ENCODE measurements at places on chromosomes 6 and 20. TPM values are rescaled to one million over a fixed set of nuclear protein-coding genes. Genes with fewer than 3 reads are reported as not detected.

DNA sequence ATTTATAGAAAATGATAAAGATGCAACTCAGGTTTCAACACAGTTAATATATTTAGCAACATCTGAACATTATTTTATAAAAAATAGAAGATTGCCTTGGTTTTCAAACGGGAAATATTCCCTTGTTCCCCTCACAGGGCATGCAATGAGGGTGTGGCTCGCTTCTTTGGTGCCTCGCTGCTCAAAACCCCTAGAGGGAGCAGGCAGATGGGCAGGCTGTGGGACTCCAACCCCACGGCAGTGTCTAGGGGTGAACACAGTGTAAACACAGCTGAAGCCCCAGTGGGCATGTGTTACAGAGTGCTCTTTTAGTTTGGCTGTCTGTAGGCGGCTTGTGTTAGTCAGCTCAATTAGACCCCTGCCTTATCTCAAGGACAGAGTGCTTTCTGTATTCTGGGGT lies 560.8 kb upstream of the IMPG1 start:
- no peak for DNase-seq

GRCh38 chr20:18256440-18257090 lies 31.8 kb upstream of the ZNF133 start:
- DNase-seq: peak; percentile 80

DNA sequence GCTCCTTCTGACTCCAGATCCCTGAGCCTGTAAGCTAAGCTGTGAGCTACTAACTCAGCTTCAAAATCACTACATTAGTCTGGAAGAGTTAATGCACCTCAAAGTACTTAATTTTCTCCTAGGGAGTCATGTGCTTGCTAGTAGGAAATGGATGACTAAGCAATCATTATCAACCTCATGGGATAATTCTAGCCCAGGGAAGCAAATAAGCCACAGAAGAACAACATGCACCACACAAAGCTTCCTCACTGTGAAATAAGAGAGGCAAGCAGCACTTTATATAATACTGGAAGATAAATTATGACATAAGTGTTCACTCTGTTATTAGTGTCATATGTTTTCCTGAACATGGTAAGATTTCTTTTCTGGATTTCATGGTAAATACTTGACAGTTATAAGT lies 57.9 kb upstream of the RCAN2 start:
- DNase-seq: no peak

Gene SLA2
- 0.26 TPM for total RNA-seq

Gene MLN
- total RNA-seq: not detected

DNA sequence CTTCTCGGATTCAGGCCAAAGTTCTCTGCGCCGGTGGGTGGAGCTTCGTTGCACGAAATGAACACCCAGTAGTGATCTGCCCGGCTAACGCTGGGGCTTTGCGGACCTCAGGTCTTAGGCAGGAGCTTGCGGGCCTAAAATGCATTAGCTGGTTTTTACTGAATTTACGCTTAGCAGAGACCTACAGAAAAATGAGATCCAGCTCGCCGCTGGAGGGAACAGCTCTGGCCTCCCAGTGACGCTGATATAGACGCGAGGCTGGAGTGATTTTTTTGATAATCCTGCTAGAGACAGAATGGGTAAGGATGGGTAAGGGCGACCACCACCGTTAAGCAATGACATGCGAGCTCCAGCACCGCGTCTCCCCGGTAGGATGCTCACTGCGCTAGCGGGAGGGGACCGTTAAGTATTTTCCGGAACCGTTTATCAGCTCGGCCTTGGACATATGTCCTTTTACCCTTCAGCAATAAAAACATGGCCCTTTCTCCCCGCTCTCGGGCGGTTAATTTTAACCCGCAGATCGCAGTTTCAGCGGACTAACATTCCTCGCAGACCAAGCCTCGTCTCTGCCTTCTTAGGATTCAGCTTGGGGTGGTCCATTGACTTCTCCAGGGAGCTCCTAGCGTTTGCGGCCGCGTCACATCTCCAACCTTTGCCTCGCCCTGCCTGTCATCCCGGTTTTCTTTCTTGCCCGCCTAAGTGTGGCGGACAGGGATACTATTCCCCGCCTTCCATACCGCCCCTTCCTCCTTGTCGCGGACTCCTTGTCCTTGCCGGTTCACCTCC lies 109.3 kb downstream of the GPX5 start:
- no peak for DNase-seq

Gene DACT2
- total RNA-seq: 2.5 TPM

Gene PGC
- 0.92 TPM for total RNA-seq

DNA sequence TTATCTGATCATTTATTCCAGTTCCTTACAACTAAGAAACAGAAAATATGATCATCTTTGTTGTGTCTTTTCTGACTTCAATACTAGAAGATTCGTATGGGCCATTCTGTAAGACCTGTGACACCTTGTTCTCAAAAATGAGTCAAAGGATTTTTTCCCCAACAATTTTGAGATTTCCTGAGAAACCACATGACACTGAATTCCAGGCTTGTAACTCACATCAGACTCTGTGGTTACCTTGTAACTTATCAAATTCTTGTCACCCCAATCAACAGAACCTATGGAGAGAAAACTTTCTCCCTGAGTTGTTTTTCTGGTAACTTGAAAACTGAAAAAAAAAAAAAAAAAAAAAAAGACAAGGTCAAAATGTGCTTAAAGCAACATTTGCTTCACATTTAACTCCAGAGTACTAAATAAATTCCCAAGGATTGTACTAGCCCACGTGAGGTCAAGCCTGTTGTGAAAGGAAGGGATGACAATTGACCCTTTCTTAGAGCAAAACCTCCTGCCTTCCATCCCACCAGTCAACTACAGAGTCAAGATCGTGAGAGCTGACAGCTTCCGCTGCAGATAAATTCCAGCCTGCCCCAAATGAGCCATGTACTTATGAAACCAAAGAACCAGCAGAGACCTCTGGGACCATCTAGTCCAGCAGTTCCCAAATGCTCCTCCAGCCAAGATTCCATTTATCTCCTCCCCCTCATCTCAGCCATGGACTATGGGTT lies 140.3 kb downstream of the TBX18 start:
- DNase-seq: no peak

GRCh38 chr6:153334121-153334520 lies 203.0 kb upstream of the RGS17 start:
- no peak for DNase-seq

DNA sequence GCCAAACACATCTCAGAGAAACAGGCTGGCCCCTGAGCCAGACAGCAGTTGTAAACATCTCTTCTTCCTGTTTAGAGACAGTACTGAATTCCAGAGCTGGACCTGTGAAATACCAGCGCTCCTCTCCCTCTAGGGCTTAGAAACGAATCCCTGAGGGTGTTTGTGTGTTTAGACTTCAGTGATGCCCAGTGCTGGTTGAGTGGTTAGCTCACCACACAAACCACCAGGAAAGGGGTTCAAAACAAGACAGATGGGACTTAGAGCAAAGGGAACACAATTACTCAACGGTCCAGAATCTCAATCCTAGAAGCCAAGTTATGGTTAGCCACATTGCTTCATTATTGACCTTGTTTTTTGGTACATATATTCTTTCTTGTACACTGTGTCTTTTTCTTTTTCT lies 108.7 kb upstream of the TMEM170B start:
- DNase-seq: peak; percentile 47

- DNase-seq: no peak
Observed at GRCh38 chr20:59718071-59718470, 113.7 kb downstream of the PHACTR3 start.

Gene SMIM13
- total RNA-seq: 12.5 TPM

DNA sequence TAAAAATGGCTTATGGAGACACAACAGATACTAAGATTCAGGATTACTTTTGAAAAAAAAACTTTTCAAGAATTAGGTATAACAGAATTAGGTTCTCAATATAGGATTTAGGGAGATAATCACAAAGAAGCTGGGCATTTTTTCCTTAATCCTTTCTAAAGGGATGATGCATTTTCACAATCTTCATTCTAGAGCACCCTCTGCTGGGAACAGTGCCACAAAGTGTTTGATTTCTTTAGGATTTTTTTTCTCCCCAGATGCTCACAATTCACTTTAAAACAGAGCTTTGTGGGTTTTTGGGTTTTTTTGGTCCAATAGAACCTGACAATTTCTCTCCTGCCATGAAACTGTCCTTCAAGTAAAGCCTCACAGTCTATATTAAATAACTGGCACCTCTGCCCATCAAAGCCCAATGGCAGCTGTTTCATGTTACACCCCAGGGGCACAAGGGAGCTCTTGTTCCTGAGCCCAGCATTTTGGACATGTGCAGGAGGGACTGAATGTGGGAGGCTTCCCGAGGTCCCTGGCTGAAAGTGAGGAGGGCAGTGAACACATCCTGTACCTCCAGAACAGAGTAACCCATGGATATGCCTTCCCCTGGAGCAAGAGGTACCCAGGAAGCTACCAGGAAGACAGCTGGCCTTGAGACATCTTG lies 39.7 kb downstream of the PREP start:
- no peak for DNase-seq

- DNase-seq: no peak
Observed at GRCh38 chr6:27761391-27761790, 150.8 kb downstream of the OR2B2 start.

- no peak for DNase-seq
Observed at GRCh38 chr6:35014341-35014740, 125.3 kb downstream of the ANKS1A start.

GRCh38 chr6:65707126-65707826 lies at the start of gene EYS:
TSS of gene EYS (minus strand) at chr6:65707226. CDS start at chr6:65495410, 211,816 bp downstream.
- DNase-seq: no peak

- no peak for DNase-seq
Observed at GRCh38 chr20:58213716-58214115, 14.7 kb downstream of the ANKRD60 start.

- no peak for DNase-seq
Observed at GRCh38 chr6:118553132-118553531, 5.0 kb downstream of the PLN start.

DNA sequence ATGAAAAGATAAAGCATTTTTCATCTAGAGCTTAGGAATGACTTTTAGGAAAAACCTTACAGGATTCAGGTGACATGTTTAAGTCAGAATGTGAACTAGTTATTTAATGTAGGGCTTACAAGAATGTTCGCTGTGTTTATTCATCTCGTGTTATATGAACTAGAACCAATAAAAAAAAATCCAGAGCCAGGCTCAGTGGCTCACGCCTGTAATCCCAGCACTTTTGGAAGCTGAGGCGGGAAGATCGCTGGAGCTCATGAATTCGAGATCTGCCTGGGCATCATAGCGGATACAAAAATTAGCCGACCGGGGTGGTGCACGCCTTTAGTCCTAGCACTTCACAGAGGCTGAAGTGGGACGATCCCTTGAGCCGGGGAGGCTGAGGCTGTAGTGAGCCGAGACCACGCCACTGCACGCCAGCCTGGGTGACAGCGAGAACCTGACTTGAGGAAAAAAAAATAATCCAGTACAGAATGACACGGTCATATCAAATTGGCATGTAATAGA lies 46.3 kb downstream of the OR2B2 start:
- no peak for DNase-seq

- DNase-seq: no peak
Observed at GRCh38 chr6:34424200-34425131, 1.4 kb downstream of the RPS10 start.

DNA sequence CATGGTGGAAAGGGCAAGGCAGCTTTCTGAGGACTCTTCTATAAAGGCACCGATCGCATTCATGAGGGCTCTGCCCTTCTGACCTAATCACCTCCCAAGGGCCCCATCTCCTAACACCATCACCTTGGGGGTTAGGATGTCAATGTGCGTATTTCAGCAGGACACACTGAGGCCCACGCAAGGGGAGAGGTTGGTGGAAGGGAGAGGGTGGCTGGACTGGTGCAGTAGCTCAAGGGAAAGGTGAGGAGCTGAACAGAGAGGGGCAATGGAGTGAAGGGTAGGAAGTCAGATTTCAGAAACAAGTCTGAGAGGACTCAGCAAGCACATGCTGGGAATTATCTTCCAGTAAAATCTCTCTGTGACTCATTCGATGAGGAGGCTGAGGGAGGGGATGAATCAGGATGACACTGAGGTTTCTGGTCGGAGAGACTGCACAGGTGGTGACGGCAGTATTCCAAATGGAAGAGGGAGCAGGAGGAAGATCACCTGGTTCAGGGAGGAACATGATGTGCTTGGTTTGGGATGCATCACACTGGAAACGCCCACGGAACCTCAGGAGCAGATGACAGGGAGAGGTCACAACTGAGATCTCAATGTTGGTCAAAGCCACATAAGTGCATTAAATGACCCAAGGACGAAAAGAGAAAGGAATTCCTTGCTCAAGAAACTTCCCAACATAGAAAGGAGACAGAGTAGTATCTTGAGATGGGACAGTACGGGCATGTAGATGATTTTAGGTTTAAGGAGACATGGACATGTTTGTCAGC lies 67.1 kb downstream of the TFAP2A start:
- DNase-seq: no peak

GRCh38 chr6:107741191-107741680 lies 82.9 kb downstream of the SCML4 start:
- DNase-seq: peak; percentile 72

Gene LINC00237
- total RNA-seq: not detected

GRCh38 chr6:55601120-55601519 lies 22.1 kb upstream of the HMGCLL1 start:
- no peak for DNase-seq

DNA sequence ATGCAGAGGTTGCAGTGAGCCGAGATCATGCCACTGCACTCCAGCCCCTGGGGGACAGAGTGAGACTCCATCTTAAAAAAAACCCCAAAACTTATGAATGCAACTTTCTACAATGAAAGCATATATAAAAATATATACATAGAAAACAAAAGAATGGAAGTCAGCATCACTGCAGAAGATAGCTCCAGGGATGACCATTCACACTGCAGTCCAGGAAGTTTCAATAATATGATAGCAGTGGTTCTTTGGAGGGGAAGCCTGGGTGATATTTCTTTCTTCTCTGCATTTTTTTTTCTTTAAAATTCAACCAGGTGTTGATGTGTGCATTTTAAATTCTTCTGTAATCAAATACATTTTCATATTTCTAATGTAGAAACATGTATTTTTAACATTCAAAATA lies 12.3 kb downstream of the HLA-G start:
- no peak for DNase-seq

- DNase-seq: no peak
Observed at GRCh38 chr6:42846505-42846904, 32.9 kb upstream of the RPL7L1 start.

DNA sequence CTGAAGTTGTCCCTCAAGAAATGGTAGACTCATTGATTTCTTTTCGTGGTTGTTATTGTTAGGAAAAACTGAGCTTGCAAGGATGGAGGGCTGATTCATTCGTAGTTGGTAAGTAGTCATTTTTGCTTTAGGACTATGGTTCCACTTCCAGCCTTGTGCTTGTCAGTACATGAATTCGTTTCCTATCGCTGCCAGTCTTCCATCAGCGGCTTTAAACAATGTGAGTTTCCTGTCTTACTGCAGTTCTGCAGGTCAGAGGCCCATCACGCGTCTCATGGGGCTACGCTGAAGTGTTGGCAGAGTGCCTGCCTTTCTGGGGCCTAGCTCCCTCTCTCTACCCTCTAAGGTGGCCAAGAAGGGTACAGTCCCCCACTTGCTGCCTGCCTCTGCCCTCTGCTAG lies 11.4 kb upstream of the MDFI start:
- DNase-seq: no peak

DNA sequence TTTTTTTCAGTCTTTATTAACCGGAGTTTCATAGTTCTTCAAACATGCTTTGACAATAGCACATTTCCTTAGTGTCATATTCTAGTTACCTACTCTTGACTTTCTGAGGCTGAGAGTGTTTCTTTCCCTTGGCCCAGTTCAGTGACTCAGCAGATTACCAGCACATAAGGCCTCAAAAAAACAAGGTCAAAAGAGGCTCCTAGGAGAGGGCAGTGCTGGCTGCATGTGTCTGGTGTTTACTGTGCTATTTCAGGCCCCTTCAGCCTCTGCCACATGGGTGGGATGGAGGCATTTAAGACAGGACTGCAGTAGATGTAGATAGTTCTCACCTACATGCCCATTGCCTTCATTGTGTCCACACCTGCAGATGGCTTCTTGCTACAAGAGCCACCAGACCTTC lies 198.2 kb upstream of the SSTR4 start:
- DNase-seq: peak; percentile 39

Data from esophagus muscularis mucosa (tissue), 4 donors.